ENCODE measurements at places on chromosomes 3 and 15. TPM values are rescaled to one million over a fixed set of nuclear protein-coding genes. Genes with fewer than 3 reads are reported as not detected.

DNA sequence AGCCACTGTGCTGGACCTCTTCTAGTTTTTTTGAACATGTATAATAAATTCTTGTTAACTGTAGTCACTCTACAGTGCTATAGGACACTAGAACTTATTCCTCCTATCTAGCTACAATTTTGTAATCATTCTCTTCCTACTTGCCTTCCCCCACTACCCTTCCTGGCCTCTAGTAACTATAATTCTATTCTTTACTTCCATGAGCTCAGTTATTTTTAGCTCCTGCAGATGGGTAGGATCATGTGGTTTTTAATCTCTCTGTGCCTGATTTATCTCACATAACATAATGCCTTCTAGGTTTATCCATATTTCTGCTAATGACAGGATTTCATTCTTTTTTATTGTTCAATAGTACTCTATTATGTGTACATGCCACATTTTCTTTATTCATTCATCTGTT, 113.2 kb upstream of the FGF7 start:
- DNase-seq: no peak

DNA sequence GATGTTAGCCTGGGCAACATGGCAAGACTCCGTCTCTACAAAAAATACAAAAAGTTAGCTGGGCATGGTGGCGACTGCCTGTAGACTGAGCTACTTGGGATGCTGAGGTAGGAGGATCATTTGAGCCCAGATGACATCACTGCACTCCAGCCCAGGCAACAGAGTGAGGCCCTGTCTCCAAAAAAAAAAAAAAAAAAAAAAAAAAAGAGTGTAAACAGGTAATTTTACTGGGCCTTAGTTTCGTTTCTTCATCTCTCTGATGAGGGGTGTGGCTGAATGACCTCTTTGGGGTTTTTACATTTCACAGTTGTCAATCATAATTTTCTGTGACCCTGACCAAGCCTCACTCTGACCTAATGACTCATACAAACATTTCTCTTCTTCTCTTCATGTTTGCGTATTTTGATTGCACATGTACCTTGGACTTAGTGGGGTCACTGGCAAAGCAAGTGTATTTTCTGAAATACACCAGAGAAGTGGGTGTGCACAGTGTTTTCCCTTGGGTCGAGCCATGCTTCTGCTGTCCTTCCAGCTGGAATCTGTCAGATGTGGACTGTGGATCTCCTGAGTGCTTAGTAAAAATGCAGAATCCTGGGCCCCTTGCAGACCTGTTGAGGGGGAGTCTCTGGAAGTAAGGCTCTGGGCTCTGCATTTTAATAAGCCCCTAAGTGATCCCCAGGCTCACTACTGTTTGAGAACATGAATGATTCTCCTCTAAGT, 140.5 kb downstream of the FNDC3B start:
- DNase-seq: no peak

The RTP3 gene
- not detected for total RNA-seq

The BFSP2 gene
- not detected for total RNA-seq

The GRM7 gene
- not detected for total RNA-seq

- no peak for DNase-seq
Observed at GRCh38 chr3:107662586-107662985, 139.8 kb downstream of the BBX start.

GRCh38 chr3:188720215-188720614, 451.6 kb upstream of the TPRG1 start:
- no peak for DNase-seq

- no peak for DNase-seq
Observed at GRCh38 chr3:108430540-108430939, 79.9 kb downstream of the MYH15 start.

DNA sequence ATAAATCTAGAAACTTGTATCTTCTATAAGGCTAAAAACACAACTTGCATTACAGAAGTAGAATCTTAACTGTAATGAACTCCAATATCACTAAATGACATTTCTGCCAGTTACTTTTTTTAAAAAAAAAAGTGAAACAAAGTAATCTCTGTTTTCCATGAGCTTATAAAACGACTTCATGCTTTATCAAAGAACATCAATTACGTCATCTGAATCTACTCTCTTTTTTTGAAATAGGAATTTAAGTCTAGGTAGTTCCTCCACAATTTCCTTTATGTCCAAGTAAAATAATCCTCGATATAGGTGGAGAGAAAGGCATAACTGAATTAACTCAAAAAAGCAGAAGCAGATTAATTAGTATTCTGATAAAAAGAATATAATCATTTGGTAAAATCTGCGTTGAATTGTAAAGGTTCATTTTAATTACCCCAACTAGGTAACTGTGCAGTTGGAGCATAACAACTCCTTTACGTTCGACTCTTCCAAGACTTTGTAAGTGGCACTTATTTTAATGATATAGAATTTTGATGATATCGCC, 1.4 kb downstream of the UACA start:
- no peak for DNase-seq

The SENP5 gene
- total RNA-seq: 37.7 TPM

Measured in G401 (cell line).